ENCODE measurements at places on chromosomes 1 and 21.
A peak's percentile ranks its signal among the peaks of the same experiment; 100 is the strongest.

GRCh38 chr21:42599962-42600361, 53.5 kb upstream of the PDE9A start:
- no peak for DNase-seq

- DNase-seq: no peak
Observed at GRCh38 chr1:244386595-244386994, 65.1 kb downstream of the ADSS2 start.

GRCh38 chr1:67552336-67552759, 122.1 kb upstream of the SERBP1 start:
- DNase-seq: no peak

DNA sequence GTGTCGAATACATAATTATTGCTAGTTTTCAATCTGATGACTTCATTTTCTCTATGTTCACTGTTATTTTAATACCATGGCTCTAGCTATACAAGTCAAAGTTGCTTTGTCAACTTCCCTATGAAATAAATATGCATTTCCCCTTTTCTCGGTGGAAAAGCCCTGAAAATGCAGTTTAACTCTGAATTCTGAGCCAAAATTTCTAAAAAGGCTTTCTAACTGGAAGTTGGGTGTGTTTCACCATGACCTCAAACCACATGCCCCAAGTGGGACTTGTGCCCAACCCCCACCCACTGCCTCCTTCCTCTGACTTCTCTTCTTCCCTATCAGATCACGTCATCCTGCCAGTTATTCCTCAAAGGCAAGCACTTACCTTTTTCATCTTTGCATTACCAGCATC, 8.9 kb downstream of the MKNK1 start:
- DNase-seq: no peak

- DNase-seq: no peak
Observed at GRCh38 chr1:75334876-75335389, 200.7 kb downstream of the LHX8 start.

GRCh38 chr1:19462781-19463503, 22.4 kb downstream of the CAPZB start:
- peak; percentile 81 for DNase-seq

GRCh38 chr21:32567626-32568025, 17.7 kb downstream of the TCP10L start:
- no peak for DNase-seq

GRCh38 chr1:206453111-206453510, 17.2 kb upstream of the IKBKE start:
- DNase-seq: no peak

DNA sequence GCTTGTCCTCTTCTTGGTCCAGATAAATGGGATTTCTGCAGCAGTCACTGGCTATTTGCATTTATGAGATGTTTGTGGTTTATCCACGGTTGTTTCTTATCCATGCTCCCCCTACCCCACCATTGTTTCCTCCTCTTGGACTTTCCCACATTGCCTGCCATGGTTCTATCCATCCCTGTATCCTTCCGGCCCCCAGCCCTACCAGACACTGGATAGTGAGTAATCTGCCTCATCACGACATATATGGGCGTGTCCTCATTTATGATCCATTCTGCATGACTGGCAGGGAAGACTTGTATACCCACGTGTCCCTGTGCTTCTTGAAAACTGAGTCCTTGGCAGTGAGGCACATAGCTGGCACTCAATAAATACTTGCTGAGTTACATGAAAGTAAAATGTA, 40.1 kb downstream of the CACNA1S start:
- DNase-seq: no peak

DNA sequence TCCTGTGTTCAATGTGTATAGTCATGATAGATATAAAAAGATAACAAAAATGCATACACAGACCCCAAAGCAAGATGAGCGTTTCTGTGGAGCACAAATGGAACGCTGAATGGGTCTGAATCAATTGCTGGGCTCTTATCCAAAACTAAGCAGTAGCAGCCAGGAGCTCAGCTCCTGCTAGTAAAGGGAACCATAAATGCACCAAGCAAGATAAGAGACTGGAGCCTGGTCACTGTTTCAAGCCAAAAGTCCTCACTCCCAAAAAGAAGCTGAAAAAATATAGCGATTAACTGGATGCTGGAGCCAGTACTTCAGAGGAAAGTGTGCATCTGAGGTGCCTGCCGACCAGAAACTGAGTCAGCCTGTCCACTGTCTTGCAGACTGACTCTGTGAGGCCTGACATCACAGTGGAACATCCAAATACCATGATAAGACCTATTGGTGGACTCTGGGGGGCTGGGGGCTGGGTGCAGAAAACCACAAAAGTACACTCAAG, 68.9 kb downstream of the LRRC8C start:
- DNase-seq: no peak

- DNase-seq: no peak
Observed at GRCh38 chr1:116586741-116587143, 15.9 kb upstream of the CD58 start.

DNA sequence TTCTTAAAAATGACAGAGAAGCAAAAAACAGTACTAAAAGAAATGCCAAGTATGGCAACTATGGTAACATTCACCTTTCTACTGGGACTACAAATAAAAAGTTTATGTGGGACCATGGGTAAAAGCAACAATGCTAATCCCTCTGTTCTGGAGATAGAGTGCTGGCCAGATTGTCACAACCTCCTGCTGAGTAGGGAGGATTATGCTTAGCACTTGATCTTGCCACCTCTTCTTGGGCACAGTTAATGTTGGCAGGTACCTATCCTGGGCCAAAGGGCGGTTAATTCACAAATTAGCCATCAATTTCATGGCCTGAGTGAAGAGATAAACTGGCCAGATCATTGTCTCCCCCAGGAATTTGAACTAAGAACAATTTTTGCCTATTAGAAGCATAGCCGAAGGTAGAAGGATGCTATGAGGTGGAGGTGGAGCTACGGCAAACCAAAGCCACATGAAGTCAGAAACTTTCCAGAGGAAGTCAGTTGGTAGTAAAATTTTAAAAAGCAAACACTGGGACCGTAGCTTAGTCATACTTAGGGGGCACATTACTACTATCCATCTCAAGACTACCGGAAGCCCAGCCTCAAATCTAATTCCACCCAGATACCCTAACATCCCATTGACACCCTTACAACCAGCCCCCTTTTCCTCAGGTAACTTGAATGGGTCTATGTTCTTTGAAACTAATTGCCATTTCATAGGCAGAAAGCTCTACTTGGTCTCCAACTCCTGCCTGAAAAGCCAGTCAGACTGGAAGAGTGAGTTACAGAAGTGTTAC, 2.7 kb downstream of the SCYL3 start:
- DNase-seq: peak; percentile 38

GRCh38 chr1:7984811-7985210, 23.3 kb downstream of the PARK7 start:
- DNase-seq: no peak

DNA sequence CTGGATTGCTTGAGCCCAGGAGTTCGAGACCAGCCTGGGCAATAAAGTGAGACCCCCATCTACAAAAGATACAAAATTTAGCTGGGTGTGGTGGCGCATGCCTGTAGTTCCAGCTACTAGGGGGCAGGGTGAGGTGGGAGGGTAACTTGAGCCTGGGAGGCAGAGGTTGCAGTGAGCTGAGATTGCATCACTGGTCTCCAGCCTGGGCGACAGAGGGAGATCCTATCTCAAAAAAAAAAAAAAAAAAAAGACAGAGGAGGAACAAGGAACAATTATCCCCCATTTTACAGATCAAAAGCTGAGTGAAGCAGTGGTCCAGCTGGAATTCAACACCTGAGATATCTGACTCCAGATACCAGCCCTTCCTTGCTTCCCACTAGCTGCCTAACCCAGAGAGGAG, 34.8 kb downstream of the L1TD1 start:
- no peak for DNase-seq

DNA sequence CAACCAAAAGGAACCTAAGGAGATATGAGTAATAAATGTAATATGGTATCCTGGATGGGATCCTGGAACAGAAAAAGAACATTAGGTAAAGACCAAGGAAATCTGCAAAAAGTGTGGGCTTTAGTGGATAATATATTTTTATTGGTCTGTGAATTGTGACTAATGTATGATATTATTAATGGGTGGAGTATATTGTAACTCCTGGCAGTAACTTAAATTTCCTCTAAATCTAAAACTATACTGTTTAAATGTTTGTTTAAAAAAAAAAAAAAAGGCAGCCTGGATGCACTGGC, 68.4 kb downstream of the LRRC8D start:
- DNase-seq: no peak

DNA sequence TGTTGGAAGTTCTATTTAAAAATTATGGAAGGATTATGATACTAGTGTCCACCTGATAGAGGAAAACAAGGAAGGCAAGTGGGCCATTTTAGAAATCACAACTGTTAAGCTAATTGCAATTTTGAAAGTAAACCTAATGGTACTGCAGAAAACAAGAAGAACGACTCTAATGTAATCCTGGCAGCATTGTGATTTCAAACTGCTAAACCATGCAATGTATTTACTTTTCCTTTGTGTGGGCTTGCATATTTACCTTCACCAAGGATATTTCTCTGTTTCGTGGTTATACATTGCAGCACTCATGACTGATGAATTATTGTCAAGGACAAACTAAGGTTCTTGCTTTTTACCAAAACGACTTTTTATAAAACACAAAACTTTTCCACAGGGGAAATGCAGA, 88.1 kb downstream of the TM2D1 start:
- no peak for DNase-seq

DNA sequence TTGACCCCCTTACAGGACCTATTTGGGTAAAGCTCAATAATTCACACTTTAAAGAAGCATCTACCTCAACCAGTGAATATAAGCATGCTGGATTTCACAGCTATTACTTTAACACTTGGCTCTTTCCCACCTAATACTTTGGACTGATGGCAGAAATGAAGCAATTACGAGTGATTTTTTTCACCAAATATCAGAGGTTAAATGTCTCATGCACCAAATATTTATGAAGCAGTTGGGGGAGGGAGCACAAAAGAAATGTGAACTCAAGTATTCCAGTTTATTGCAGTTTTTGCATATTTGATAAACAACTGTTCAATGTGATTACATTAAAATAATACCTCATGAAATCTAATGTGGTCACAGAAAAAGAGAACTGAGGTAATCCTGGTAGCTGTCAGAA, 223.6 kb downstream of the LRRC7 start:
- no peak for DNase-seq

DNA sequence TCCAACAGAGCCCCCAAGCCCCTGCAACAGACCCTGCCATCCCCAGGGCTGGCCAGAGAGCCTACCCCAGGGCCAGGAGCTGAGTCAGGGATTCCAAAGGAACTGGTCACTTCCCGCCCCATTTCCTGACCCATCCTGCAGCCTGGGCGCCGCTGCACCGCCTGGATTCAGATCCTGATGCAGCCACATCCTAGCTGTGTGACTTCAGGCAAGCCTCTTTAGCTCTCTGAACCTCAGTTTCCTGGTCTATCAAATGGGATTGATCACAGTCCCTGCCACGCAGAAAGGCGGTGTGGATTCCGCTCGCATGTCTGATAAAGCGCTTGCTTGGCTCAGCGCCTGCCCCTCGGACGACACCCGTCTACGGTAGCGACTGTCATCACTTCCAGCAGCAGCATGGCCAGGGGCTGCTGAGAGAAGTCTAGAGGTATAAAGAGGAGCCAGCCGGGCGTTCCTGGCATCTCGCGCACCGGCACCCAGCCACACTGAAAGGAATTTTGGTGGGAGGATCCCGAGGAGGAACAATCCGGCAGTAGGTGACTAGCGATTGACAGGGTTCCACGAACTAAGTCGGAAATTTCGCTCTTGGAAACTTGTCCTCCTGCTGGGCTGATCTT, 10.1 kb downstream of the EPHA2 start:
- no peak for DNase-seq

GRCh38 chr1:78668427-78668826, 18.8 kb downstream of the IFI44 start:
- DNase-seq: no peak

- DNase-seq: no peak
Observed at GRCh38 chr1:172801771-172802322, 142.9 kb downstream of the FASLG start.

DNA sequence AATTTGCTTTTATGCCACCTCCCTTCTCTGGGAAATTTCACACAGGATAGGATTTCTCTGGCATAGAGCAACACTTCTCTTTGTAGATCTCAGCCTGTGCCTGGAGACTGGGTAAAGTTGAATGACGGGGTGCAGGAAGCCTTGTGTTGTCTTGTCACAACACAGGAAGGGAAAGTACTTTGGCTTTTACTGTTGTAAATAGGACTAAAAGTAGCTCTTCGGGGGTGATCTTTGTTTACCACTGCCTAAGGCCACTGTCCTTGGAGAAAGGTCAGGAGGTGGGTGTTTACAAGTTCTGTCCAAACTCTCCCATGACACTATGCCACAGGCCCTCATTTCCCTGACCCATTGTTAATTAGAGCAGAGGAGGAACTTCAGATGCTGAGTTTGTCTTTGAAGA, 139.7 kb downstream of the FGGY start:
- no peak for DNase-seq

DNA sequence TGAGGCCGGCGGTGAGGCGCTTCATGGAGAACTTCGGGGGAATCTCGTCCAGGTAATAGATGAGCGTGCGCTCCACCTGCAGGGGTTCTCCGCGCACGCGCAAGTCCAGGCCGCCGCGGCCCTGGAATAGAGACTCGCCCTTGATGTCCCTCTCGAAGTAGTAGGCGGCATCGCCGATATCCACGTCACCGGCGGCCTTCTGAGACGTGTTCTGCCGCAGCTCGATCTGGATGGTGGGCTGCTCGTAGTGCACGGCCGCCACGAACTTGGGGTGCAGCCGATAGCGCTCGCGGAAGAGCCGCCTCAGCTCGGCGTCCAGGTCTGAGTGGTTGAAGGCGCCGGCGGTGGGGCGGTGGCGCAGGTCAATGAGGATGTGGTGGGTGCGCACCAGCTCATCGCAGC, 726 bp downstream of the TACSTD2 start:
- DNase-seq: no peak

- DNase-seq: no peak
Observed at GRCh38 chr21:37257511-37257966, 9.6 kb downstream of the VPS26C start.

GRCh38 chr1:223202376-223203033, 59.5 kb upstream of the TLR5 start:
- no peak for DNase-seq

DNA sequence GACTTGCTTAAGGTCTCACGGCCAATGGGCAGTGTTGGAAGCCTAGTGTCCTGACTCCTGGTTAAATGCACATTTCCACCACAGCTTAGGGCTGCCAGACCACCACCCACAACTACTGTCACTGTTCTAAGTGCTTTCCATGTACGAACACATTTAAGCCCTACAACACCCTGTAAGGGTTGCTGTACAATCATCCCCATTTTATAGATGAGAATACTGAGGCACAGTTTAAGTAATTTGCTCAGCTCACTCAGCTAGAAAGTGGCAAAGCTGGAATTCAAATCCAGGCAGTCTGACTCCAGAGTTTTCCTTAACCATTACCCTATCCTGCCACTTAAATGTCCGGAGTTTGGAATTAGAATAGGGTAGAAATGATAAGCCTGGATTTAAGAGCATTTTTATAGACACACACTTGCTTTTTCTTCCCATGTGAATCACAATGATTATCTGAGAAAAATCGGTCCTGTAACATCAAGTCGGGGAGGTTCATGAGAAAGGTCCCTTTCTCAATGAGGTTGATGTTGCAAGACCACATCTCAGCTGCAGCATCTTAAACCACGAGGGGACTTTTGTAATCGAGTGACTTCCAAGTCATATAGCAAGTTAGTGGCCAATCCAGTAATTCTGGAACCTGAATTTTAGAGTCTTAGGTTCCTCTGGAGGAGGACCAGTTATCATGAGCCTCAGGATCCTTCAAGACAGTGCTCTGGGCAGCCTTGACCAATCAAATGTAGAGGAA, 8.6 kb downstream of the E2F2 start:
- DNase-seq: no peak
